AG20443 (cell line): ENCODE measurements at places on chromosomes 7 and 10.
A peak's percentile ranks its signal among the peaks of the same experiment; 100 is the strongest.

DNA sequence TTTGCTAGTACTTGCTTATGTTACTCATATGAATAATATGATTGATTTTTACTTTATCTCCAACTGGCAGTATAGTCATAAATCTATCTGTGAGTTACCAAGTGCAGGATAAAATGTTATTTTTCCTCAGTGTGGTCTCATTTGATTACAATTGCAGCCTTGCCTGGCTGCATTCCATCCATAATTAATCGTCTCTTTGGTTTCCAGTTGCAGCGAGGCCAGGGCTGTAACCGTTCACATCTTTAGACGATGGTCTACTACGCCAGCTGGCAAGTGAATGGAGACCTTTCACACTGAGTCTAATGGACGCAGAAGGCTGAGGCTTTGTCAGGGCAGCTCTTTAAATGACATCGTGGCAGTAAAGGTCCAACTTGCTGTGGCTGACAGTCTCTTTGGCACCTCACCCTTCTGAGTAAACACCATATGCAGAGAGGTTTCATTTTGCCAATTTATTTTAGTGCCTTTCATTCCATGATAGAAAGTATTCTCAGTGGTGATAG is 84.0 kb downstream of the ARL4A start:
- peak; percentile 36 for DNase-seq

DNA sequence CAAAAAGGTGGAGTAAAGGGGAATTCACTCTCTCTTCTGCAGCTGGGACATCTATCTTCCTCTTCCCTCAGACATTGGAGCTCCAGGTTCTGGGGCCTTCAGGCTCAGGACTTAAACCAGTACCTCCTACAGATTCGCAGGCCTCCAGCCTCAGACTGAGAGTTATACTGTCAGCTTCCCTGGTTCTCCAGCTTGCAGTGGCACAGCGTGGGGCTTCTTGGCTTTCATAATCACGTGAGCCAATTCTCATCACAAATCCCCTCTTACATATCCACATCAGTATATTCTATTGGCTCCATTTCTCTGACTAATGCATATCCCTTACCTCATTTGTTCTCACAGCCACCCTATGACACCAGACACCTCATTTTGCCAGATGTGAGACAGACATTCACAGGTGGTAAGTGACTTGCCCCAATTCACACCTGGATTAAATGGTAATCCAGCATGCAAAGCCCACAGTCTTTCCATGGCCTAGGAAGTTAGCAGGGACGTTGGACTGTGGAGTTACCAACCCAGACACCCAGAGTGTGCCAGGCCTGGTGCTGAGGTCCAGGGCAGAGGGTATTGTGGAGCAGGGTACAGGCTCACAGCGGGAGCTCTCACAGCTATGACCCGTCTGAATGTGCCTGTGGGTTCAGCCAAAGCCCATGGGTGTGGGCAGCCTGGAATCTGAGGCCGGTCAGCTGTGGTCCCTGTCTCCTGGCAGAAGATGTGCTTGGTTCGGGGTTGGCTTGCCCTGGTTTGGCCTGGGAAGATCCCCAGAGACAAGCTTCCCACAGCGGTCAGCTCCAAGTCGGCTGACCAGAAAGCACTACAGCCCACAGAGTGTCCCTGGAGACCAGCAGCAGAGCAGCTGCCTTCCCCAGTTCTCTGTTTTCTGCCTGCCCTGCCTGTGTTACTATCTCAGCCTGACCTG is 18.4 kb upstream of the ZCCHC24 start:
- DNase-seq, result peak; percentile 58

GRCh38 chr10:45463244-45464116 is 89.5 kb downstream of the ALOX5 start:
- no peak for DNase-seq

GRCh38 chr7:6167004-6167551 is 105.3 kb downstream of the CYTH3 start:
- no peak for DNase-seq

DNA sequence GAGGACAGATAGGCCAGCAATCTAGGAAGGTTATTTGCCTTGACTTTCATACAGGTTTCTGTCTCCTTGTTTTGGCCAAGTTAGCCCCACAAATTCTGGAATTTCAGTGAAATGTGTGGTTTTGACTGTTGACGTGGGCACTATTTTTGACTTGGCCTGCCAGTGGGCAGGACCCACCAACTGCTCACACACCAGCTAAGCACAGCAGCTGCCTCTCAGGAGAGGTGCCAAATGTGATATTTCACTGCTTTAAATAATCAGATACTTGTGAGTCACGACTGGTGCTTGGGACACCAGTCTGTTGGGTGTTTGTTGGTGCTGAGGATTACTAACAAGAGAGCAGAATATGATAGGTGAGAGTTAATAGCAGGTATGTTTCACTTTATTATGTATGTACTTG is 409.7 kb upstream of the MTPN start:
- DNase-seq, result no peak

GRCh38 chr7:48837266-48837665 is 87.1 kb upstream of the CDC14C start:
- DNase-seq, result no peak

DNA sequence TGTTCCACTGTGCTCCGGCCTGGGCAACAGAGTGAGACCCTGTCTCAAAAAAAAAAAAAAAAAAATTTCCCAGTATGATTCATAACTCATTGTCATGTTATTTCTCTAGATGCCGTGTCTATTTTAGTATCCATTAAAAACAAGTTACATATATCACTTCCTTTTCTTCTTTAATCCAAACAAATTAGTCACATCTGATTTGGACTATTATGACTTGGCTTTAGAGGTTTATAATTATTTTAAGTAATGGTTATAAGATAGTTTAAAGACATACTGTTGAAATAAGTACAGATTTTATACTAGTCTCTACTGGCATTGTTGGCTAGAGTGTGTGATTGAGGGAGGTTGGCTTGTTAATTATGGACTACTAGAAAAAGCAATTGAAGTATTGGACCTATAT is 53.3 kb downstream of the ZMYND11 start:
- no peak for DNase-seq

DNA sequence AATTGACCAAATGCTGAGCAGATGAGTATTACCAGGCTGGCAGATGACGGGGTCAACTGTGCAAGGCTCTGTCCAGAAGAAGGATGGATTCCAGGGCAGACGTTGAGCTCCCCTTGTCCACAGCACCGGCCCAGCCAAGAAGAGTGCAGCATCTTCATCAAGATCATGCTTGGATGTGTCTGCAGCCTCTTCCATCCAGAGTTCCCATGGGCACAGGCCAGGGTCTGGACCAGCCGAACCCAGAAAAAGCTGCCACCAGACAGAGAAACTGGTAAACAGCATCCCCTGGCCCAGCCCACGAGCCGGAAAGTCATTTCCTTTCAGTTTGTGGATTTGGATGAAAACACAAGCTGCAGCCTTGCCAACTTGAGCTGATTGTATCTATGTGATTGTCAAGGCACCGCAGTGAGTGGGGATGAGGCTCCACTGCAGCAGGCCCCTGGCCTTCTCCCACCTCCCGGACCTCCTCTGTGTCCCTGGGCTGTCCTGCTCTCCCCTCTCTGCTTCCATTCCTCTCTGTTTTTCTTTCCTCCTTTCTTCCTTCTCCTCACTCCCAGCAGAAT is 321.8 kb downstream of the TCERG1L start:
- no peak for DNase-seq

DNA sequence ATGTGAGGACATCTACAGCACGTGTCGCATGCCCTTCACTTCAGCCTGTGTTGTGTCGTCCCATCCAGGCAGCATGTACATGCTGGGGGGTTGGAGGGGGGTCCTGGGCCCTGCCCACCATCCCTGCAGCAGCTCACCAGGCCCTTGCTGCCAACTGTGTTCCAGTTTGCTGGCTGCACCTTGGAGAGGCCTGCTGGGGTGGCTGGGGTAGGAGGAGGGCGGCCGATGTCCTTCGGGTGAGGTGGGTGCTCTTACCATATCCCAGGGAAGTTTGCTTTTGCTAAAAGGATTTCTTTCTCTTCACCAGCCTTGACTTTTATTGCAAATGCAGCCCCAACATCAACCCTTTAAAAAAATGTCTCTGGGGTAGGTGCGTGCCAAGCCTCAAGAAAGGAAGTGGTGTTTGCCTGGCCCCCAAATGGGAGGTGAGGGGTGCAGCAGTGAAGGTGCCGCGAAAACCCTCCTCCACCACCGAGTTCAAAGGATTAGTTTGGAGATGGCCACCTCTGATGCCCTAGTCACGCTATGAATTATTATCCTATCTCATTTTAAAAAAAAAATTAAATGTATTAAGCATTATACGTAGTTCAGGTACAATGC is 165.8 kb upstream of the KLF6 start:
- no peak for DNase-seq

DNA sequence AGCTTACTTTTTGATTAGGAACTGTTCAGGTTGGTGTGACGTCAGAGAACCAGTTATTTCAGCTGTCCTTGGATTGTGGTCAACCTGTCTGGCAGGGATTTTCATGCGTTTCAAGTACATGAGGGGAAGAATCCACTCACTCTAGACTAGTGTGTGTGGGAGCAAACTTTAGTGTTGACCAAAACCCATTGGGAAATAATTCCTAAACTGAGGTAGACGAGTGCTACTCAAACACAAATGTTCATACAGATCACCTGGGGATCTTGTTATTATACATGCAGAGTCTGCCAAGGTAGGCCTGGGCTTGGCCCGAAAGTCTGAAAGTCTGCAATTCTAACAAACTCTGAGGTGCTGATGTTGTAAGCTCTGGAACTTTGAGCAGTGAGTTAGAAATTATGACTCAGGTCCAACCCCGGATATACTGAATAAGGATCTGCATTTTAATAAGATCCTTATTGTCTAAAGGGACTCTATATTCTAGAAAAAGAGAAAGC is 111.1 kb upstream of the CREB5 start:
- peak; percentile 27 for DNase-seq

DNA sequence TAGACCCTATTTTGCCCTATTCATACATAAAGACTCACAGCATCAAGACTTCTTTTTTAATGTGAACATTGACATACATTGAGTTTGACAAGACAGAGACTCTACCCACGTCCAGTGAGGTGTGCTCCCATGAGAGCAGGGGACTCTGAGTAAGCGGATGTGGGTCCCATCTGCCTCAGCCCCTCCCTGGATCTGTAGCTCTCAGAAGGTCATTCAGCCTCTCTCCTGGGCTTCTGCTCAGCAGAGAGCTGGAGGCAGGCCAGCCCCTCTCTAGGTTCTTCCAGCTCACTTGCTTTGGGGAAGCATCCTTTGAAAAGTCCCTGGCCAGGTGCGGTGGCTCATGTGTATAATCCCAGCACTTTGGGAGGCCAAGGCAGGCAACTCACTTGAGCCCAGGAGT is 146.9 kb upstream of the ZMIZ1 start:
- no peak for DNase-seq

- peak; percentile 67 for DNase-seq
These were observed 53.0 kb upstream of the PPP1R17 start for GRCh38 chr7:31633894-31634494.

DNA sequence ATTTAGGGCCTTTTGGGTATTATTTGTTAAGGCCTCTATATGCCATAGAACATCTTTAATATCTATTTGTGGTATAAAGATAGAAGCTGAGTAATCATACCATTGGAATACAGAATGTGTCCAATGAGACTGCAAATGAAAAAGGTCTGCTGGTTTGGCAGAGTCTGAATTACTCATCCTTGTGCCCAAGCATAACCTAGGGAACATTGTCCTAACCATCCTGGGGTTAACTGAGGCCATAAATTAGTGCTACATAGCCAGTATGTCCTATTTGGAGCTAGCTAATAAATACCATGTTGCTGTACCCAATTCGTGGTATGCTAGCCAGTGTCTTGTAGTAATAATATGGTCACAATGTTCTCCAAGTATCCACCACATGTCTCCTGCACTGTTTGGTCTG is 117.1 kb downstream of the ANKRD26 start:
- DNase-seq, result no peak

GRCh38 chr10:44968500-44969400 is 9.1 kb downstream of the RASSF4 start:
- DNase-seq, result no peak

GRCh38 chr7:39847227-39847626 is 102.8 kb upstream of the CDK13 start:
- DNase-seq, result no peak

DNA sequence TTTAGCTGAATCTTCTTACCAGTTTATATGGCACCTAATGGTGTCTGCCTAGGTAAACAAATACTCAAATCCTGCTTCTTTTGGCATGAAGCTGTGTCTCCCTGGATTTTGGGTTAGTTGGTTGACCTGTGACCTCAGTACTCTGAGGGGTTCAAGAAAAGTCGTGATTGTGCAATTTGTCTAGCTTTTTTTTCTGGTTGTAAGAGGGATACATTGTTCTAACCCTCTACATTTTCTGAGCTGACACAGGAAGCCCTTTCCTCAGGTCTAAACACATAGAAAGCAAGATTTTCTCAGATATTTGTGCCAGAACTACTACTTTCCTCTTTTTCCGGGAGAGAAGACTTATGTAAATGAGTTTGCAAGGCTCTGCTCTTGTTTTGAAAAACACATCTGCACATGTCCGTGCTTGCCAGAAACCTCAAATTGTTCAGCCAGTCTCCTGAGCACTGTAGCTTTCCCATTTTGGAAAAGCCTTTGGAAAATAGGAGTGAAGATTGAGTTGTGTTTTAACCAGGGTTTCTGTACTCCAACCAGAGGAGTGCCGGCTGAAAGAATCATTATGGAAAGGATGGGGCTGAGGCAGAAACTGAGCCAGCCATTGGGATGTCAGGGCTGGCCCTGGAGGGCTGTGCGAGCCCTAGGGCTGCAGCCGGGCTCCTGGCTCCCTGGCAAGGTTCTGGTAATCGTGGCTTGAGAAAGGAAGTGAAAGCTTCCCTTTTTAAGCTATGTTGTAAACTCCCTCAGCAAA is 31.3 kb upstream of the CXCL12 start:
- peak; percentile 43 for DNase-seq

DNA sequence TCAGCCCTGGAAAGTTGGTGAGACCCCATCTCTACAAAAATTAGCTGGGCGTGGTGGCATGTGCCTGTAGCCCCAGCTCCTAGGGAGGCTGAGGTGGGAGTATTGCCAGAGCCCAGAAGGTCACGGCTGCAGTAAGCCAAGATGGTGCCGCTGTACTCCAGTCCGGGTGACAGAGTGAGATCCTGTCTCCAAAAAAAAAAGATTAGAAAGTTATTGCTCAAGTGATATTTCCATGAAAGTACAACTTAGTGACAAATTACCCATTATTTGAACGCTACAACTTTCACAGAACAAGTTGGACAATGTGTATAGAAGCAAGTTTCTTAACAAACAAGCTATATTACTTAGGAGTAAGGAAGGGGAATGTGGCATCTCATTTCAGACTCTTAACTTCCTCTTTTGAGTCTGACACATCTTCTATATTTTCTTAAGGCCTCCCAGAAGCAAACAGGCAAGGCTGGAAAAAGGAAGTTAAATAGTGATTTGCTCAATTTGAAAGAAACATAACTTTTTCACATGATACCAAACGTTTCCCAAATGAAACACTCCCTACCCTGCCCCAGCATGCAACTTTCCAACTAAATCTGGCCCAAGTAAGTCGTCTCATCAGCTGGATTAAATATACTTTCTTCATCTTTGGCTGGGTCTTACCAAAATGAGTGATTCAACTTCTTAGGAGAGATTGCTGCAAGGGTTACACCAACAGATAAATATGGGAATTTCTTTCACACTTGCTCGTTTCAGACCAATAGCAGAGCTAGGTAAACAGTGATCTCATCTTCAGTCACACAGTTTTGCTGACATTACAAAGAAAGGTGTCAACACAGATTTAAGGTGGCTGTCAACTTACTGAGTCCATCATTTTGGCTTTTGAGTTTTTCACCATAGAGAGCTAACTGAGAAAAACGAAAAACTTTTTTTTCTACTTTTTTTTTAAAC is 66.3 kb upstream of the KLF6 start:
- peak; percentile 56 for DNase-seq
